ENCODE measurements at places on chromosomes 6 and 20.
A peak's percentile ranks its signal among the peaks of the same experiment; 100 is the strongest.

- no peak for DNase-seq
Observed at GRCh38 chr20:33061658-33062028, 7.9 kb downstream of the BPIFB3 start.

DNA sequence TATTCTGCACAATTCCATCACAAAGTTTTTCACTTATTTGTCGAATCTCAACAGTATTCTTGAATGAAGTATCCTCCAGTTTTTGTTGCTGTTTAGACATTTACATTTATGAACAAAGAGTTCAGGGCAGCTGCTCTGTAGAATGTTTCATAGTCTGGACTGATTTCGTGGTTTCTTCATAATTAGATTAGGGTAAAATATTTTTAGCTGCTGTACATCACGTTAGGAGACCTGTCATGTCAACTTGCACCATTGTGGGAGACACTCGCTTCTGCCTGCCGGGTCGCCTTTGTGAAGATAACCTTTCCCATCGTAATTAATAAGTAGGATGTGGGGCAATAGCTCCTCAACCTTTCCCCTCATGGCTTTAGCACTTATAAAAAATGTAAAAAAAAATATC, 27.5 kb upstream of the RPS6KA2 start:
- DNase-seq, result no peak

DNA sequence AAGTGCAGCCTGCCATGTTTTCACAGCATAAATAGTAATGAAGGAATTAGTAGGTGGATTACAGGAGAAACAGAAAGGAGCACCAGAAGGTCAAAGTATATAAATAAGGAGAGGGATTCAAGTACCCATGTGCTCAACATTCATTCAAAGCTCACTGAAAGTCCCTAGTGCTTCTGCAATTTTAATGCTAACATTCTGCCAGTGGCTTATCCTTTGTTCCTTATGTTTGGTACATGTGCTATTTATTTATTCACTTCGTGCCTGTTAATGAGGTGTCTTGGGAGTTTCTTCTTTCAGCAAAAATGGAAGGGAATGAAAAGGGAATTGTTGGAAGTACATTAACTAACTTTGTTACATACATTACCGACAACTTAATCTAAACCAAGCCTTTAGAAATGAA, 105.7 kb downstream of the CRYBG1 start:
- DNase-seq, result no peak

DNA sequence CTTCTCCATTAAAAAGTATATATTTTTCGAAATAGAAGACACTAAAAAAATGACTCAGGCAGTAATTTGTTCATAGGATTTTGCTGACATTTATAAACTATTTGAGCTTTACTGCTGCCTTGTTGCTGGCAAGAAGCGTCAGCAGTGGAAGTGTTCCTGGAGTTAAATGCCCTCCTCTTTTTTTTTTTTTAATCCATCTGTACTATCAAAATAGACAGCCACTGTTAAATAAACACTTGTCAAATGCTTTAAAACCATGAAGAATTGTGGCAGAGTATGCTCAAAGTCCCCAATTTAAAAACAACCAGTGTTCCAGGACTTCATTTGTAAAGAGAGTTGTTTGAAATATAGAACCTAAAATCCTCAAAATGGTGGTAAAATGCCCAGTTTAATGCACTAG, 253.8 kb downstream of the NKAIN2 start:
- DNase-seq, result no peak

- no peak for DNase-seq
Observed at GRCh38 chr20:62356589-62357186, 10.4 kb downstream of the LAMA5 start.

GRCh38 chr6:130967502-130968445, 95.3 kb downstream of the EPB41L2 start:
- no peak for DNase-seq

DNA sequence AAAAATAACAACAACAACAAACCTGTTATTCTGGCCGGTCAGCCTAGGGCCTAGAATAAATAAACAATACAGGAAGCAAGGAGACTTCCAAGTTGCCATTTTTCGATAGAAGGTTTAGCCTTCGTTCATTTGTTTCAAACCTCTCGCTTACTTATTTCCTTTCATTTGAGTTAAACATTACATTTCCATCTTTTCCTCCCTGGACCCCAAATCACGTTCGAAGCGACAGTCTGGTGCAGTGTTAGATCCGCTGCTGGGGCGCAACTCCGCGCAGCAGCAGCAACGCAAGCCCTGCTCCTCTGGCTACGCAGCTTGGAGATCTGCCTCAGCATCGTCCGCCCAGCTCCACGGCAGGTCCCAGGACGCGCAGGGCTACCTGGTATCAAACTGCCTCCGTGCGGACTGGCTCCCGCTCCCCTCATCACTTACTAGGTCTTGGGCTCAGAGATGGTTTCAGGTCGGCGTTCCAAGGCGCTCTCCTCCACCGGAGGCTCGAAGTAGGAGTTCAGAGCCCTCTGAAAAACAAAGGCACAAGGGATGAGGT, 530 bp downstream of the TDP2 start:
- peak; percentile 49 for DNase-seq

- DNase-seq, result no peak
Observed at GRCh38 chr6:161064915-161065314, 73.3 kb downstream of the MAP3K4 start.

- no peak for DNase-seq
Observed at GRCh38 chr6:128358244-128358776, 162.1 kb downstream of the PTPRK start.

- no peak for DNase-seq
Observed at GRCh38 chr6:157535340-157536222, 154.6 kb downstream of the ZDHHC14 start.

DNA sequence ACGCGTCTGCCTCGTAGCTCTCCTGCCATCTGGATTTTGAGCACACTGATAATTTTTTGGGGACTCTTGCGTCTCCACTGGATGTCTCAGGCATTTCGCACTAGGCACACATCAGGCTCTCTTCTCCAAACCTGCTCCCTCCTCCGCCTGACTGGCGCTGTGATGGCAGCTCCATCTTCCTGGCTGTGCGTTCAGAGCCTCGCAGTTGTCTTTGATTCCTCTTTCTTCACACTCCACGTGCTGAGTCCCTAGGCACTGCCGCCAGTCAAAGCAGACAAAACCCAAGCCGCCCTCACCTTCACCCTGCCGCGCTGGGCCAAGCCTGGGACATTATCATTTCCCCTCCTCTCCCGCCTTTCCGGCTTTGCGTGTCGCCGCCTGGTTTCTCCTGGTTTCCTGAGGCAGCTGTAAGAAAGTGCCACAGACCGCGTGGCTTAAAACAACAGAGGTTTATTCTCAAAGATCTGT, 778 bp downstream of the PSMG4 start:
- DNase-seq, result no peak

DNA sequence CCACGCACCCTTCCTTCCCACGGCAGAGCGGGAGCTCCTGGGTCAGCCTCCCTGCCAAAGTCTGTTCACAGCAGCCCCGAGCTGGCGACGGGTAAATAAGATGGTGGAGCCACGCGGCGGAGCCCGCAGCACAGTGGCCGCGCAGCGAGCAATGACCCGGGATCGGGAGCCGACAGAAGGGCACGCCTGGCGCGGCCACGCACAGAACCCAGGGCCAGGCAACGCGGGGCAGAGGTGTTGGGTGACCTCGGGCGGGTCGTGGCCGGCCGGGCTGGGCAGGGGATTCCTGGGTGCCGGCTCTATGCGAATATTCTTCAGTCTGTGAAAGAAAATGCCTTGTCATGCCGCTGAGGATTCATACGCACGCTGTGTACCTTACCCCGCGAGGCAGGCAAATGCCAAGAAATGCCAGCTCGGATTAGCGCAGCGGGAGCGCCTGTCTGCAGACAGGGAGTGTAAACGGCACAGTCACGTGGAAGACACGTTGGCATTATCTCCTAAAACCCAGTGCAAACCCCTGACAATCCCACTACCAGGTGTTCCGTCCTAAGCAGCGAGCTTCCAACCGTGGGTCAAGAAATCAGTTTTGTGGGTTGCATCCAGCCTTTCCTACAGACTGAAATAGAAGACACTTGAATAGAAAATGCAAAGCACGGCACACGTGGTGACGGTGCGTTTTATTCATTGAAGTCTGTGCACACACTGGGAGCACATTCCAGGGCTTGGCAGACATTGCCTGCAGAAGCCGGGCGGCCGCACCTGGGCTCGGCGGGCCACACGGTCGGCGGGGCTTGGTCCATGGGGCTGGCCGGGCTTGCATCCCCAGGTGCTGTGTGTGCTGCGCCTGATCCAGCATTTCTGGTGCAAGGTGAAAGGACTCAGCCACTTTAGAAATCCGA, 18.3 kb downstream of the CHRNA4 start:
- DNase-seq, result no peak

GRCh38 chr6:797479-798077, 104.6 kb upstream of the EXOC2 start:
- DNase-seq, result no peak

DNA sequence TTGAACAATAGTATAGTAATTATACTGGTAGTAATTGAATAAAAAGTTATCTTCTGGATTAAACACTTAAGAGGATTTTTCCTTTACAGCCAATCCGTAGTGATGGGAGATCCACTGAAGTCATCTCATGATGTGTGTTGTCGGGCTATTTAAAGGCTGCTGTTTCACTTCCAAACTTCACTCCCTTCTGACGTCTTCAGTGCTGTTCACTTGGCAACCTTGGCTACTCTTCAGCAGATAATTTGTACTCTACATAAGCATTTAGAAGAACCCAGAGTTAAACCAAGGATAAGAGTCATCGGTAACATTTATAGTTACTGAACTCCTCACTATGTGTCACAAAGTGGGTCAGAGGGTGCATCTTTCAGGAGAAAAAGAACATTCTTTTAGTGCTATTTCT, 179.1 kb upstream of the EYA4 start:
- DNase-seq, result no peak

- DNase-seq, result no peak
Observed at GRCh38 chr6:116015561-116015960, 45.1 kb downstream of the FRK start.

DNA sequence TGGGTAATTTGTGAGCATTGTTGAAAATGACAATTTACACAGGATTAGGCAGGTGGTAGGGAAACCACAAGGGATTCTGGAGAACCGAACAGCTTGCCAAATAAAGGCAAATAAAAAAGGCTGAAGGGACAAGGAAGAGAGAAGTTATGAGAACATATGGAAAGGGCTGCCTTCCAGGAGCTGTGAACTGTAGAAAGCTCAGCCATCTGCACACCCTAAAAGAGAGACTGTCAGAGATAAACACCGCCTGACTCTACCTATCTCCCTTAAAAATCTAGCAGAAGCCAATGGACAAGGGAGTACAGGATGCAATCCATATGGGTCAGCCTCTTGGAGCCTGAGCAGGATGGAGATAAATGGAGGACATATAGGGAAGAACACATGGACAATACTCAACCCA, 12.7 kb upstream of the SLC17A1 start:
- no peak for DNase-seq

GRCh38 chr6:134795691-134796090, 154.2 kb downstream of the ALDH8A1 start:
- DNase-seq, result no peak

DNA sequence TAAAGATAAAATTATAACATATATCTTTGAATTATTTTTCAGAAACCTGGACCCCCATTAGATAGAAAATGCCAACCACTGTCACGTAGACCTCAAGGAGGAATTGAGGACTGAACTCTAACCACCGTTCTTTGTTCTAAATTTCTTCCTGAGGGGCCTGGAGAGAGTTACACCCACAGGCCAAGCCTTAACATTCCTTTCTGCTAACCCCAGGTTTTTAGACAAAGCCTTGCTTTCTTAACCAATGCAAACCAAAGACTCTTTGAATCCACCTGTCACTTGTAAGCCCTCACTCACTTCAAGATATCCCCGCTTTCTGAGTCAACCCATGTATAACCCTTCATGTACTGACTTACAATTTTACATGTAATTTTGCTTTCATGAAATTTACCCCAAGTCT, 41.0 kb downstream of the SNX14 start:
- no peak for DNase-seq

DNA sequence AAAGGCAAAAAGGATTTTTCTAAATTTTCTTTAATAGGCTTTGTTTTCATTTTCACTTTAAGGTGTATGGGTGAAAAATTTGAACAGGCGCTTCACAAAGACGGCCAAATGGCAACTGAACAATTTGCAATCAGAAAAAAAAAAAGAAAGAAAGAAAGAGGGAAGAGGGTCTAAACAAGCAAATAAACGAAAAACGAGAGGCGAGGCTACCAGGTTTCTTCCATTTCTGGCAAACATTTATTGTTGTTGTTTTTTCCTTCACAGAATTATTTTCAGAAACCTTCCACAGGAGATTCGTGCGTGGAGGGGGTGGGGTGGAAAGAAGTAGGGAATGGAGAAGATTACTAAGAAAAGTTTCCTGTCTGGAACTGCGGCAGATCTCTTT, 24.3 kb downstream of the POM121L2 start:
- DNase-seq, result no peak

GRCh38 chr20:60718743-60719480, 533.1 kb upstream of the CDH4 start:
- DNase-seq, result no peak

DNA sequence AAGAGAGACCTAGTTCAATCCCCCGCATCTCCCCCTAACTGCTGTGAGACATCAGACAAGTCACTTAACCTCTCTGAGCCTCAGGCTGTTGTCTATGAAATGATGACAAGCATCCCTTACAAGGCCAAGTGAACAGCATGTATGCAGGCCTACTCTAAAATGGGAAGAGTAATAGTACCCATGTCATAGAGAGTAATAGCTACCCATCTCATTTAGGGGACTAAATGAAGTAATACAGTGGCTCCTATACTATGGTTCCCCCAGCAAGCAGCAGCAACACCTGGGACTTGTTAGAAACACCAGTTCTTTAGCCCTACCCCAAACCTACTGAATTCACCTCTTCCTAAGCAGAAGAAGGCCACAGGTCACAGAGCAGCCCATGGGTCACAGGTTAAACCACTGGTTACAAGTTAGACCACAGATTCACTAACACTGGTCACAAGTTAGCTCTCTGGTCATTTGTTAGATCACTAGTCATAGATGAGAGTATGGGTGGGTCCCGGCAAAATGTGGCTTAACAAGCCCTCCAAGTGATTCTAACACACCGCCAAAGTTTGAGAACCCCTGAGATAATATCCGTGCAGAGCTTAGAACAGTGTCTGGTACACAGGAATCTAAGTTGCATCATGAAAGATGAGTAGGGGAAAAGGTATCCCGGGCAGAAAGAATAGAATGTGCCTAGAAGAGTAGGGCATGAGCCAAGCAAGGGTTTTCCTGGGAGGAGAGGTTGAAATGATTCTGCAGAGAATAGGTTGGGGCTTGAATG, 1.4 kb downstream of the DEFB124 start:
- DNase-seq, result no peak

GRCh38 chr20:20791664-20792568, 79.5 kb upstream of the RALGAPA2 start:
- no peak for DNase-seq

DNA sequence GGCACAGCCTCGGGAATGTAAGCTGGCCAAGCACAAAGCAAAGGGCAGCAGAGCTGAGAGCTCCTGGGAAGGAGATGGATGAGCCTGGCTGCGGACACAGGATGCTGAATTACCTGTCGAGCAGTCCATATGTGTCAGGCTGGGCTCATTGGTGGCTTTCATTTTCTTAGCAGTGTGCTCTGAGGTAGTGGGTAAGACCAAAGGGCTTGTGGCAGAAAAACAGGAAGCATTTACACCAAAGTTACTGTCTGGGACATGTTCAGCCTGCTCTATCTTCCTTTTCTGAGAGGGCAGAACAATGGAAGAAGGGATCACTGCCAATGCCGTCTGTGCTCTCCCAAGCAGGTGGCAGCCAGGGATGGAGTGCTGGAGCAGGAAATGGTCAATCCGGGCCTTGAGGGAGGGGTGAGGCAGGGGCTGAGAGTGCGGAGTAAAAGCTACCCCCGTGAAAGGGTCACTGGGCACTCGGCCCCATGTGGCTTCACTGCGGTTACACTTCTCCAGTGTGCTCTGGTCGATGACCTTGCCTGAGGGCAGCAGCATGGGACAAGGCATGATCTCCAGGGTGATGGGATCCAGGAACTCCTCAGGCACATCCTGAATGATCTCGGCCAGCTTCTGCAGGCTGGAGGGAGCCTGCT, 36.9 kb upstream of the AVP start:
- no peak for DNase-seq

Measured in aorta (tissue), 5 donors.